ENCODE measurements at places on chromosomes 6 and 20.

GRCh38 chr6:141107591-141108160 is 1025.0 kb upstream of the GJE1 start:
- no peak for DNase-seq

DNA sequence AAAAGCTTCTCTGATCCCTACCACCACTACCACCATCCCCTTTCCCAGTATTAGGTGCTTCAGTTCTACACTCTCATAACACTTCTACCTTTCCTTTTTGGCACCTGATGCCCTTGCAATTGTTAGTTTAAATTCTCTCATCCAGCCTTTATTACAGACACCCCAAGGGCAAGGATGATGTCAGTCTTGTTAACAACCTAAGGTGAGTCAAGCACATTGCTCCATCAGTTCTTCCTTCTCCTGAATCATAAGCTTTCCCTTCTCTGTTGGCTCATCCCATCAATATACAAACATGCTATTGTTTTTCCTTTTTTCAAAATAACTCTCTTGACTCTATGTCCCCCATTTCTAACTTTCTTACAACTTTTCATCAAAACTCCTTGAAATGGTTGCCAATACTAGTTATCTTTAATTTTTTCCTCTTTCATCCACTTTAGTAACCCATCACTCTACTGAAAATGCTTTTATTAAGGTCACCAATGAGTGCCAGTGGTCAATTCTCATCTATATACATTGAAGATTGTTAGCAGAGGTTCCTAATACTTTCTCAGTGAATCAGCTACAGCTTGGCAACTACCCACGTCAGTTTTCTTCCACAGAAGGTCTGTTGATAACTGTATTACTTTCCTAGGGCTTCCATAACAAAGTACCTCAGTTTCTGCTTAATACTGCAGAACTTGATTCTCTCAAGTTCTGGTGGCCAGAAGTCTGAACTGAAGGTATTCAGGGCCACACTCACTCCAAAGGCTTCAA is 97.1 kb upstream of the FLRT3 start:
- DNase-seq = no peak

DNA sequence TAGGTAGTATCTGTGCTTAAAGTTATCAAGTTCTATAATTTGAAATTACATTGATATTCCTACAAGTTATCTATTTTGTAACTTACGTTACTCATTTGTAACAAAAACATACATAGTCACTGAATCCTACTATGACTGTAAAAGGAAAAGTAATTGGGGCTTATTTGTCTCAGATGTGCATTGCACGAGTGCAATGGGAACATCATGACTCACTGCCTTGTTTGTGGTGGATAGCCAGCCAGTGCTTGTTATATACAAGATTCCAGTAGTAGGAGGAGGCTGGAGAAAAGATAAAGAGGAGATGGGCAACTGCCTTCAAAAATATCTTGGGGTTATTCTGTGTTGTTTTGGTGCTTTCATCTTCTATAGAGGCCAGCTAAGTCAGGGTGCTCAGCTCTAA is 164.1 kb downstream of the RNF144B start:
- DNase-seq = no peak

GRCh38 chr20:4726710-4727397 is 5.1 kb downstream of the PRND start:
- DNase-seq = no peak

DNA sequence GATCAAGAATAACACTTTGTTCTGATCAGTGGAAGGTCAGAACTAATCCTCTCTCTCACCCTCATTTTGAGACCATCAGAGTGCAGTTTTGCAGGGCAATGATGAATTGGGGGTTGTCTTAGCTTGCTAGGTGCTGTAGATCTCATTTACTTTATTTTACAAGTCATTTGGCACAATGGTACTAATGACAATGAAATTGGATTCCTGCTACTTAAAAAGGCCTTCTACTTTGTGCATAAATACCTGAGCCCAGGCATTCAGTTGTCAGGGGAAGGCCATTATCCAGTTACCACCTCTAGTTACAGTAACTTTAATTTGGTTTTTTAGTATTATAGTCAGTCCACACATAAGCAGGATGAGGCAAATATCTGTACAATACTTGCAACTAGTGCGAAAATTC is 240.0 kb downstream of the HDGFL1 start:
- DNase-seq = no peak
